ENCODE measurements at places on chromosomes 1 and 21.

- DNase-seq, result no peak
These were observed 64.6 kb upstream of the WDR26 start for GRCh38 chr1:224499204-224499603.

DNA sequence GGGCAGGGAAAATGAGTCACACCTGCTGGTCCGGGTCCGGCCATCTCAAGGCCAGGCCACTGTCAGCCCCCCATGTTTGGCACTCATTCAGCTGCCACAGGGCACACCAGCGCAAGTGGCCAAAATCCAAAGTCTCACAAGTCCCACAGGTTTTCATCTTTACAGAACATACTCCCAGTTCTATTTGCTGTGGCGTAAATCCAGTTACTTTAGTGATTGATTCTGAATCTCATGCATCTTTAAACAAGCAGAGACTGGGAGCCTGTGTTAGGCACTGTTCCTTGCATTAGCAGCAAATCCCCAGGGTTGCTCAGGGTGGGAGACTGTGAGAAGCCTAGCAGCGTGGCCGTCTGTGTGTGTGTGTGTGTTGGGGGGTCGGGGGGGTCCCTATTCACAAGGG is 1.1 kb upstream of the SLC2A5 start:
- DNase-seq, result no peak

DNA sequence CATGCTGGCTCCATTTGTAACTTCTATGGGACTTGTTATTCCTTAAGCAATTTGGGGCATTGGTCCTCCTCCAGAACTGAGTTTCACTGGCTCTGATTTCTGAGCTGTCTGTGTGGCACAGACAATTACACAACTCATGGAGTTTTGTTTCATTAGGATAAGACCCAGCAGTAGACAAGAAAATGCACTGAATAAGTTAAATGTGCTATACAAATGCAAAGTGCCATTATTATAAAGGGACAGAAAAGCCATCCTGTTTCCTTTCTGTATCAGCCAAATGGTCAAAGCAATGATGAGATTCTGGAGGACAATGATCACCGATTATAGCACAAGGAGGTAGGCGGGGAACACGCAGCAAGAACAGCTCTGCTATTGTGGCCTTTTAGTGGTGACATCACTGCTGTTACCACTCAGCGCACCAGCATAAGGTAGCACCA is 81.9 kb downstream of the CNIH3 start:
- DNase-seq, result no peak

DNA sequence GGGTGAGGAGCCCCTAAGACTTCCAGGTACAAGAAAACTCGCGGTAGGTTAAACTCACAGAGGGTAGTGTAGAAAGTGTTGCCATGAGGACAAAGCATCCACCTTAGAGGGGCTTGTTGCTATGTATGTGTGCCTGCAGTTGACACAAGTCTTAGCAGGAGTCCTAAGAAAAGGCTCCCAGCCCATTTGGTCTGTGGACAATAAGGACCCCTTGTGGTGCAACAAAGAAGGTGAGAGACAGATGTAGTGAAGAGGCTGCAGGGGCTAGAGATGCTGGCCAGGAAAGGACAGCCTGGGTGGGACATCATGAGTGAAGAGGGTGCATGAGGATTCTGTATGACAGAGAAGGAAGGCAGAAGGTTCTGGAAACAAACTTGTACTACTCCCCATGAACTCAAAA is 36.3 kb upstream of the IL10 start:
- DNase-seq, result peak; percentile 47

GRCh38 chr1:193069748-193070385 is 10.5 kb downstream of the RO60 start:
- DNase-seq, result no peak

GRCh38 chr21:44450402-44450801 is 4.9 kb upstream of the LRRC3 start:
- no peak for DNase-seq

- DNase-seq, result peak; percentile 43
These were observed 12.5 kb downstream of the CHML start for GRCh38 chr1:241627453-241628259.

- DNase-seq, result peak; percentile 52
These were observed 3.0 kb downstream of the ITLN2 start for GRCh38 chr1:160951443-160952128.

DNA sequence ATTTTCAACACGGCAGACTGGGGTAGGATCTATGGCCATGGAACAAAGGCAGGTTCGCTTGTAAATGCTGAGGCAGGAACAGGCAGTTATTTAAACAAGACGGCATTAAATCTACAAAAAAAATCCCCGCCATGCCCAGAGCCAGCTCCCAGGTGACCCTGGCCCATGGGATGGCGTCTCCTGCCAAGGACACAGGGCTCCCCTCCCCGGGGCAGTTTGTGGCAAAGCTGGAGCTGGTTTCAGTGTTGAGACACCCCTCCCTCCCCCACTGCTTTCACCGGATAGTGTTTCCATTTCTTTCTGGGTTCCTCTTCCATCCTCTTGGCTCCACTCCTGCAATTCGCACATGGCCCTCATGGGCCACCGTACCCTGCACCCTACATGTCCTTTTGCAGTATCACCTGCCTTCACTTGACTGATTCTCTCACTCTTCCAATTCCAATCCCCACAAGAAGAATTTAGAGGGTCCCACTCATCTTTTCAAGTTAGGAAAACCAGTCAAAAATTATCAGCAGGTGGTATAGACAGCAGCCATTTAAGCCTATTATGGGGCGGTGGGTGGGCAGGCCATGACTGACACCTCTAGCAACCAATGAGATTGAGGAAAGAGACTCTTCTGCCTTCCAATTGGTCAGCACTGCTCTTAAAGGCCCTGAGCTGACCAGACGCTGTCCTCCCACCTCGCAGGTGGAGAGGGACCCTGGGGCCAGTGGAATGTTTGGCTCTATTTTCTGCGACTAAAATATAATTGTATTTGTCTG is 52.0 kb downstream of the OLIG1 start:
- no peak for DNase-seq

DNA sequence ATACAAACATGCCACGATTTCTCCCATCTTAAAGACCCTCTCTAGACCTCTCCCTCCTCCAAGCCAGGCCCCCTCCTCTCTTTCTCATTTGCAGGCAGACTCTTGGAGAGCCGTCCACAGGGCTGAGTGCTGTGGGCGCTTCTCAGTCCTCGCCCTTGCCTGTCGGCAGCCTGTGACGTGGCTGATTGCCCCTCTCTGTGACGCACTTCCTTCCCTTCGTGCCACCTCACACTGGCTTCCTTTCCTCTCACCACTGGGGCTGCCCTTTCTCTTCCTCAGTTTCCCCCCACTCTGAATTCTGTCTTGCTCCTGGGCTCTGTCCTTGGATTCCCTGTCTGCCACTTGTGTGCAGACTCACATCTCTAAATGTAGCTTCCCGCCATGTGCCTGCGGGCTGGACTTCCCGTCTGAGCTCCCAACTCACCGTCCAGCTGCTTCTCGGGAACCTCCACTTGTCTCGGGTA is 227.2 kb downstream of the CAMTA1 start:
- no peak for DNase-seq

- no peak for DNase-seq
These were observed 57.5 kb upstream of the IL12RB2 start for GRCh38 chr1:67250051-67250653.

DNA sequence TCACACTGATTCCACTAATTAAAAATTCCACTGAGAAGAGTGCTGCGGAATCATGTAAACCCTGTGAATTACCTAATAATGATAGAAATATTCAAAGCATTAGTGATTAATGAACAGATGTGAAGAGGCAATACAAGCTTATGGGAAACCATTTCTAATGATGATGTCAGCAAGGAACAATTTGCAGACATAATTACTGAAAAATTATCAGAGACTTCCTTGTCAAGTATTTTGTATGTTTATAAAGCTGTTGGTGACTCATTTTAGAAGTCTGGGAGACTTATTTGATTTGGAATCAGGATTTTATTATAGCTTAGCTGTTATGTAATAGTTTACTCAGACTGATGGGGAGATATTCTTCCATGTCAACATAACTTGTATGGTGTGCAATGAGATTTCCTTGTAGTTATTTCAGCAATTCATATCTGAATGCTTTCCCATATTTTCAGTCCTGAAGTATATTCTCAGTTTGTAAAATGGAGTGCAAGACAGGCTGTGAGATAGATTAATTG is 135.5 kb downstream of the TGFB2 start:
- DNase-seq, result no peak

DNA sequence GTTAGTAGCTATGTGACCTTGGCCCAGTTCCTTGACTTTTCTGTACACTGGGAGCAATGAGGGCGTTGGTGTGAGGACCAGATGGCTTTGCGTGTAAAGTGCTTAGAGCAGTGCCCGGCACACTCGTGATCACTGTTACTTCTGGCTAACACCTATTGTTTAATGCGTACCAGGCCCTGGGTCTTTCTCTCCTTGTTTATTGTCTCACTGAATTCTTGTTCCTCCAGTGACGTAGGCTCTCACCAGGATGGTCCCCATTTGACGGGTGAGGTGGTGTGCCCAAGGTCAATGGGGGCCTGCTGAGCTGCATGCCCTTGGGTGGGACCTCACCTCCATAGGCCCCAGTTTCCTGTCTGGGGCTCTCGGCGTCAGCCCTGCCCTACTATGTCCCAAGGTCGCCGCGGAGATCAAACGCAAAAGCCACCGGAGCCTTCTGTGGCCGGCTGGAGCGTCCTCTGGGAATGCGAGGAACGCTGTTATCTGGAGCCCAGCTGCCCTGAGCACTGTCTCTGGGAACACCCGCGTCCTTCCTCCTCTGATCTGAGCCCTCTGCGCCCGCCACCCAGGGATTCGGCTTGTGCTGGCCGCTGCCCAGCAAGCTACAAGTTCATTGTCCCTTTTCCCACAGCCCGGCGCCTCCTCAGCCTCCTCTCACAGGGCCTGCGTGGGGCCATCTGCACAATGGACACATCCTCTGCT is 28.9 kb downstream of the ALPL start:
- no peak for DNase-seq

DNA sequence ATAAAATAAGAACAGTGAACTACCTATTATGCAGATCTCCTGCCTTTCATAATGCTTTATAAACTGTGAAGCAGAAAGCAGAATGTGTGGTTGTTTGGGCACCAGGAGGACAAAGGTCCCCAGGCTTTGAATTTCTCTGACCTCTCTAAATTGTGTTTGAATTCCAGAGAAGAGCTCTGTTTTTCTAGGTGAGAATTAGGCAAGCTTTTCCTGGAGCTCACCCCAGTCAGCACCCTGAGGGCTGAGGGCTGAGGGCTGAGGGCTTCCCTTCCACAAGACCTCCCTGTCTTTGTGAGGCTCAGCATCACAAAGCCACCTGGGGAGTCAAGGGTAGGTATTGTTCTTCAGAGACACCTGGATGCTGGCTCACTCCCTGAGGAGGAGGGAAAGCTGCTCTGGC is 45.5 kb upstream of the LRIG2 start:
- DNase-seq, result no peak

DNA sequence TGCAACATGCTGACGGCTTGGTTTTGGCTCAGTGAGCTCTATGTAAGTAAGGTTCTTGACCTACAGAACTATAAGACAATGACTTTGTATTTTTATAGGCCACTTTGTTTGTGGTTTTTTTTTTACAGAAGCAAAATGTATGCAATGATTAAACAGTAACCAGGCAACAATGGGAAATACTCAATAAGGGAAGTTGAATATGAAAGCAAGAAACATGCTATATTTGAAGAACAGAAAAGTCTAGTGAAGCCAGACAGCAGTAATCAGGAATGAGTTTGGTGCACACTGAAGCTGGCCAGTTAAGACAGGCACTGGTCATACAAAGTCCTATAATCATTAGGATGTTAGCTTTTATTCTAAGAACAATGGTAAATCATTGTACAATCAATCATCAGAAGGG is 1926.8 kb downstream of the NCAM2 start:
- no peak for DNase-seq

- no peak for DNase-seq
These were observed 124.2 kb downstream of the VPS13D start for GRCh38 chr1:12353981-12354380.

- no peak for DNase-seq
These were observed 226.2 kb downstream of the KIF26B start for GRCh38 chr1:245380790-245381535.

GRCh38 chr1:98030976-98031375 is 110.1 kb upstream of the DPYD start:
- no peak for DNase-seq

DNA sequence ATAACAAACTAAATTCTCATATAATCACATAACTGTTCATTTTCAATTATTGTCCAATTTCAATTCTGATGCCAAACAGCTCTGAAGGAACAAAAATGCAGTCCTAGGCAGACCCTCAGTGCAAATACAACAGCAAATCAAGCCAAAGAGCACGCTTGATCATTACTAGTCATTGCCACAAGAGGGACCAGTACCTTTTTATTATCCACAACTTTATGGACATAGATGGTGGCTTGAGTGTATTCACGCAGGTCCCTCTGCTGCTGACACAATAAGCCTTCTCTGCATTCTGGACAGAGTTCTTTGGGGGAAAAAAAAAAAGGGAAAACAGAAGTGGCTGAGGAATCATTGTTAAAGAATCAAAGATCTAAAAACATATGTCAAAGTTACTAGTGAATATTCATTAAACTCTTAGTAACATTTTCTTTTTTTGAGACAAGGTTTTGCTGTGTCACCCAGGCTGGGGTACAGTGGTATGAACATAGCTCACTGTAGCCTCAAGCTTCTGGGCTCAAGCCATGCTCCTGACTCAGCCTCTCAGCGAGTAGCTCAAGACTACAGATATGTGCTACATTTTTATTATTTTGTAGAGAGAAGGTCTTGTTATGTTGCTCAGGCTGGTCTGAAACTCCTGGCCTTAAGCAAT is 34.3 kb upstream of the RAP1GAP start:
- no peak for DNase-seq

- DNase-seq, result no peak
These were observed 22.8 kb downstream of the ATP1B1 start for GRCh38 chr1:169129109-169129784.

GRCh38 chr1:44316231-44316759 is 38.8 kb downstream of the ERI3 start:
- DNase-seq, result no peak

- DNase-seq, result no peak
These were observed 15.0 kb downstream of the FHAD1 start for GRCh38 chr1:15262003-15262377.

DNA sequence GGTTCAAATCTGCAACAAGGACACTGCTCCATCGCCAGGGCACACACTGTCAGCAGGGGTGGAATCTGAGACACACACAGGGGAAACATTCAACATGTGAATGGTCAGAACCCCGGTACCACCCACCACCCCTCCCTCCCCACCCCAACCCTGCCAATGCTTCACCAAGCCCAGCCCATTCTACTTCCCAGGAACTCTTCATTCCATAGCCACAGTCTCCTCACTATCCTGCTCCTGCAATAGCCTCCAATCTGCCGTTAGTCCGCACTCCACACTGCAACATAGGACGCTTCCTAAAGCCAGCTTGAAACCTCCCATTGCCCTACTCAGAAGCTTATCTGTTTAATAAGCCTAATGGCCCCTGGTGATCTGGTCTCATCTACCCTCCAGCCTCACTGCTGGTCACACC is 7.5 kb upstream of the RAB3B start:
- no peak for DNase-seq

GRCh38 chr1:14627608-14628489 is 29.4 kb downstream of the KAZN start:
- DNase-seq, result no peak
